ENCODE measurements at places on chromosomes 5 and 9.

- peak overlapping the region; percentile 91 for H3K27ac ChIP-seq
- H3K4me3 ChIP-seq = no peak overlapping the region
- no peaks in the 10 kb centered on the region for H3K27me3 ChIP-seq
- peaks cover 52% of the 10 kb centered on the region for H3K4me1 ChIP-seq
- DNase-seq = no peak
Observed at GRCh38 chr9:133873009-133873408, 119.1 kb downstream of the VAV2 start.

DNA sequence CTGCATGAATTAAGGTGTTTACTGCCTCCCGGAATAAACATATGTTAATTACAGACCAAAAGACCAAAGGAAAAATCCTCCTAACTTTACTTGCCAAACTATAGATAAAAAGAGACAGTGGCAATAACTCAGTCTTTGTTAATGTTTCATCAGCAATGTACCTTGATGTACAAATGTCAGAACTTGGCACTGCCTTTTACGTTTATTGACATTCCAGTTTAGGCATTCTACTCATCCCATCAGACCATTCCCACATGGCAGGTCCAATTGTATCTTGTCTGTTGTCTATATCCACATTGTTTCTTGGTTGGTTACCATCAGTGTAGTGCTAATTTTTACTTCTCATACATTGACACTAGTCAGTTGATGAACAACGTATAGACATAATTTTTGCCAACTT, 85.5 kb downstream of the TEX10 start:
- H3K27me3 ChIP-seq = no peaks in the 10 kb centered on the region
- no peaks in the 10 kb centered on the region for H3K4me1 ChIP-seq
- no peak overlapping the region for H3K27ac ChIP-seq
- no peak for DNase-seq
- H3K4me3 ChIP-seq = no peak overlapping the region

DNA sequence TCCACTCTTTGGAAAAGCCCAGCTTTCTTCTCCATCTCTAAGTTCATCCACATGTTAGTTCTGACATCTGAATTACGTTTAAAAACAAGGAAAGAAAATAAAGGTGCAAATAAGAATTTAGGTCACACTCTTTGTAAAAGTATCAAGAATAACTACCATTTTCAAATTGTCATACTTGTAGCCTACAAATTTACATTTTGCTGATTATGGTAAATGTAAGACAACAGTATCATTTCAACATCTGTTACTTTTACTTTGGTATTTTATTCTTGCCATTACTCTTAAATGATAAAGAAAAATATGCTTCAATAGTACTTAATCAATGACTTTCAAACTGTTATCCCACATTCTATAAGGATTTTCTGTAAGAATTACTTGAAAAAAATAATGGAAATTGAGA, 9.8 kb upstream of the PURA start:
- no peak overlapping the region for H3K4me3 ChIP-seq
- no peak for DNase-seq
- peaks cover 17% of the 10 kb centered on the region for H3K4me1 ChIP-seq
- no peaks in the 10 kb centered on the region for H3K36me3 ChIP-seq
- H3K27me3 ChIP-seq = peaks cover 27% of the 10 kb centered on the region

- peaks cover 18% of the 10 kb centered on the region for H3K4me1 ChIP-seq
- peak; percentile 66 for DNase-seq
- no peak overlapping the region for H3K27ac ChIP-seq
- H3K27me3 ChIP-seq = no peaks in the 10 kb centered on the region
- H3K36me3 ChIP-seq = peaks cover 58% of the 10 kb centered on the region
Observed at GRCh38 chr9:133351908-133352634, 4.1 kb downstream of the RPL7A start.

DNA sequence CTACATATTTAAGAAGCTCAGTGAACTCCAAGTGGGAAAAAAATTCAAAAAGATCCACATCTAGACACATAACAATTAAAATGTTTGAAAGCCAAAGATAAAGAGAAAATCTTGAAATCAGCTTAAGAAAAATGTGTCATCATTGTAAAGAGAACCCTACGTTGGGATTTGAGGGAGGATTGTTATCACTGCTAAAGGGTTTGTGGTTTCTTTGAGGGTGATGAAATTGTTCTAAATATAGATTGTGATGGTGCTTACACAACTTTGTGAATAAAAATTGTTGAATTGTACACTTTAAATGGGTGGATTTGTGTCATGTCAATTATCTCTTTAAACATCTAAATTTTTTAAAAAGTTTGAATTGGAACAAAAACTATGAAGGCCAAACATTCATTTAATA, 92.2 kb upstream of the ADAMTS19 start:
- H3K27ac ChIP-seq = no peak overlapping the region
- H3K4me1 ChIP-seq = no peaks in the 10 kb centered on the region
- no peak overlapping the region for H3K4me3 ChIP-seq

DNA sequence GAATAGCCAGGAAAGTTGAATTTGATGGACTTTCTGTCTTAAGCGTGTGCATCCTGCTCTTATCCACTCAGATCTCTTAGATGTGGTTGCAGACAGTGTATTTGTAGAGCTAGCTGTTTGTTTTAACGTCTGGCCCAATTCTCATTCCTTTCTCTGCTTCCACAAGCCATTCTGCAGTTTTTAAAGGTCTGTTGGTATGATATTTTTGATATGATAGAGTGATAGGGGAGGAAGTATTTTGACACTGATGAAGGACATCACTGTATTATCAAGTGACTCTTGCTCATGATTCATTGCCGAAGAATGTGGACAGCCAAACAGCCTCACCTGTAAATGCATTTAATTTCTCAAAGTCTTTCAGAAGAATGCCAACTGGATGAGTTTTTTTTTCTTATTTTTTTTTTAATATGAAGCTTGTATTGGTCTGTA, 4.5 kb downstream of the TJP2 start:
- H3K4me1 ChIP-seq = peaks cover 13% of the 10 kb centered on the region
- no peaks in the 10 kb centered on the region for H3K36me3 ChIP-seq
- peak overlapping the region; percentile 62 for H3K27ac ChIP-seq
- H3K4me3 ChIP-seq = no peak overlapping the region

- H3K27ac ChIP-seq = no peak overlapping the region
- DNase-seq = no peak
- H3K27me3 ChIP-seq = peaks cover 2% of the 10 kb centered on the region
- no peaks in the 10 kb centered on the region for H3K36me3 ChIP-seq
- no peak overlapping the region for H3K4me3 ChIP-seq
Observed at GRCh38 chr5:74222806-74223205, 417.7 kb downstream of the ENC1 start.

- no peak for DNase-seq
- H3K36me3 ChIP-seq = no peaks in the 10 kb centered on the region
- no peaks in the 10 kb centered on the region for H3K4me1 ChIP-seq
- H3K27ac ChIP-seq = no peak overlapping the region
Observed at GRCh38 chr5:119706049-119706448, 76.7 kb downstream of the FAM170A start.

DNA sequence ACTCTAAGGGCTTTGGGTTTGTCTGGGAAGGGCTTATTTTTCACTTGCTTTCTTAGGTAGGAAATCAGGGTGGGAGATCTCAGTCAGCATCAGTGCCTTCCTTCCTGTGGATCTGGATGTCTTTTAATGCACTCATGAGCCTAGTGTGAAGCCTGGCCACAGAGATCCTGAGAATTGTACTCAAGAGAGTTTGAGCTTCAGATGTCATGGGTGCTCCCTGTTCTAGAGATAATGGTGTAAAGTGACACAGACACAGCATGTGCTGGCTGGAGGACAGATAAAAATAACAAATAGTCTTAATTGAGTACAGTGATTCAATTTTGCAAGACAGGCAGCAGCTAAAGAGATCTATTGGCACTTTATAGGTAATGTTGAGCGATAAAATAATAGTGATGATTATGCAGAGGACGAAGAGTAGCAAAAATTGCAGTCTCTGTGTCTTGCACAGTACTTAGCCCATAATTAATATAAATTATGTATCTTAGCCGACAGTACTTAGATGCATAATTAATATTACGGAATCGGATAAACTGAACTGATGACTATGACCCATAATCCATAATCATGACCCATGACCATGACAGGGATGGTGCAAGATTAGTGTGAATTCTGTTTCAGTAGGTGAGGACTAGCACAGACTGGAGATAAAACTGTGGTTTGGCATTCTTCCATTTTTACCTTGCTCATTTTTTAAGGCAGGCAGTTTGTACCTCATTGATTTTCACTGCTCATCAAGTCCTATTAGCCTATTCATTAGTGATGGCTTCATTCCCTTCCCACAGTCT, 408.7 kb upstream of the PIK3R1 start:
- no peak overlapping the region for H3K4me3 ChIP-seq
- no peaks in the 10 kb centered on the region for H3K4me1 ChIP-seq
- no peaks in the 10 kb centered on the region for H3K36me3 ChIP-seq
- H3K27me3 ChIP-seq = no peaks in the 10 kb centered on the region
- no peak for DNase-seq
- no peak overlapping the region for H3K27ac ChIP-seq

GRCh38 chr5:56647099-56647850, 168.1 kb upstream of the MAP3K1 start:
- no peak overlapping the region for H3K27ac ChIP-seq
- peaks cover 4% of the 10 kb centered on the region for H3K4me1 ChIP-seq
- no peak for DNase-seq
- H3K36me3 ChIP-seq = no peaks in the 10 kb centered on the region
- H3K4me3 ChIP-seq = no peak overlapping the region

DNA sequence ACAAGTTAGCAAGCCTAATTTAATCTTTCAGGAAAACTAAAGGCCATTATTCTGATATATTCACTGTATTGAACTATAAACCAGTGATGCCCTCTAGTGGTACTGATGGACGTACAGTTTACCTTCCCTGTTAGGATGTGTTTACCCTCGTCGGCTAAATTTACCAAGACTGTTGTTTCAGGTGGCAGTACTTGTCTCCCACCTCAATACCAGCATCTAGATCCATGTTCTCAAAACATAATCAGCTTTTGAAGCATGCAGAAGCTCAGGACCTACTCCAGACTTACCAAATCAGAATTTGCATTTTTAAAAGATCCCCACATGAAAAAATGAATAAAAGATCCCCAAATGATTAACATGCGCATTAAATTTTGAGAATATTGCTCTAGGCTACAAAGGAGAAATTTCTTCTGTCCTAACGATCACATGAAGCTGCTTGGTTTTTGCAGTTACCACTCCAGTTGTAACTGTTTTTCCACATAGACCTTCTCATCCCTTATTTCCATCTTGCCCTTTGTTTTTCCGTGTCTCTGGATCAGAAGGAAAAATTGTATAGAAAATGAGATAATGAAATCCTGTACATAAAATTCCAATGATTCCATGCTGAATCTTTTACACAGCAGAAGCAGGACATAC, 3.2 kb upstream of the BAAT start:
- no peaks in the 10 kb centered on the region for H3K36me3 ChIP-seq
- DNase-seq = peak; percentile 55
- H3K27ac ChIP-seq = no peak overlapping the region
- H3K4me1 ChIP-seq = no peaks in the 10 kb centered on the region

GRCh38 chr9:109535365-109535764, 37.3 kb upstream of the PTPN3 start:
- H3K27ac ChIP-seq = no peak overlapping the region
- no peak overlapping the region for H3K4me3 ChIP-seq
- H3K36me3 ChIP-seq = no peaks in the 10 kb centered on the region
- H3K4me1 ChIP-seq = no peaks in the 10 kb centered on the region

- no peak overlapping the region for H3K4me3 ChIP-seq
- no peak for DNase-seq
- H3K4me1 ChIP-seq = no peaks in the 10 kb centered on the region
- no peaks in the 10 kb centered on the region for H3K36me3 ChIP-seq
Observed at GRCh38 chr5:155097995-155098394, 84.4 kb downstream of the KIF4B start.

DNA sequence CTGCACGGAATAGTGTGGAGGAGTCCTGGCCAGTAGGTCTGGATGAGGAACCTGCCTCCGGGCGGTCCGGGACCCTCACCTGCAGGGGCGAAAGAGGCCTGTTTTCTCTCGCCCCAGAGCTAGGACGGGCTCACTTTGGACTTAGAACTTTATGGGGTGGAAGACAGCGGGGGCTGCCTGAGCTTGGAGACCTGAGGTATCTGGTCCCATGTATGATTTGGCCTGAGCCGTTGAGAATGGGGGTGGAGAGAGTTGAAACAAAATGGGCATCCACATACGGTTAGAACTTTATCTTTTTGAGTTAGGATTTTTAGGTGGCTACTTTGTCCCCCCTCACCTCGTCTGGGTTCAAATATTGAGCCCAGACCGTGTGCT, 681 bp upstream of the ETF1 start:
- DNase-seq = no peak
- H3K27me3 ChIP-seq = no peaks in the 10 kb centered on the region
- H3K36me3 ChIP-seq = peaks cover 22% of the 10 kb centered on the region
- H3K4me3 ChIP-seq = peak overlapping the region; percentile 77
- peak overlapping the region; percentile 93 for H3K27ac ChIP-seq
- H3K4me1 ChIP-seq = peaks cover 9% of the 10 kb centered on the region

GRCh38 chr9:123196124-123196523, 72.3 kb downstream of the STRBP start:
- H3K4me1 ChIP-seq = no peaks in the 10 kb centered on the region
- no peaks in the 10 kb centered on the region for H3K27me3 ChIP-seq
- DNase-seq = no peak
- no peak overlapping the region for H3K4me3 ChIP-seq

GRCh38 chr9:13033959-13034693, 245.4 kb downstream of the MPDZ start:
- DNase-seq = peak; percentile 68
- H3K4me3 ChIP-seq = no peak overlapping the region

GRCh38 chr5:177438468-177438867, 8.1 kb upstream of the PRR7 start:
- H3K4me1 ChIP-seq = no peaks in the 10 kb centered on the region
- peaks cover 77% of the 10 kb centered on the region for H3K36me3 ChIP-seq
- H3K27ac ChIP-seq = no peak overlapping the region
- H3K27me3 ChIP-seq = no peaks in the 10 kb centered on the region
- no peak for DNase-seq

DNA sequence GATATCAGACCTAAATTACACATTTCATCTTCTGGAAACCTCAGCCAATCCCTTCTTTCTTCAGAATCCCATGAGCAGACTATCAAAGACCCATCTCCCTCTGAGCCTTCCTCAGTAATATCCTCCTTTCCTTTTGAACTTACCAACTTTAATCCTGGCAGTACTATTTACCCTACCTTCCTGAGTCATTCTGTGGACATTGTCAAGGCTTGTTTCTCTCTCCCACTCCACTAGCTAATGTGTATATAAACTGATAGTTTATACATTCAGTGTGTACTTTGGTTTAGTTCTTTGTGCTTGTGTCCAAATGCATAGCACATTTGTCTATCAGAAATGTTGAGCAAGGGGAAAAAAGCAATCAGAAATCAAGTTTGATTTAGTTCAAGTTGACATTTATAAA, 568.3 kb downstream of the CSNK1G3 start:
- no peak overlapping the region for H3K4me3 ChIP-seq
- DNase-seq = peak; percentile 50
- H3K27ac ChIP-seq = no peak overlapping the region
- H3K4me1 ChIP-seq = no peaks in the 10 kb centered on the region
- no peaks in the 10 kb centered on the region for H3K36me3 ChIP-seq

DNA sequence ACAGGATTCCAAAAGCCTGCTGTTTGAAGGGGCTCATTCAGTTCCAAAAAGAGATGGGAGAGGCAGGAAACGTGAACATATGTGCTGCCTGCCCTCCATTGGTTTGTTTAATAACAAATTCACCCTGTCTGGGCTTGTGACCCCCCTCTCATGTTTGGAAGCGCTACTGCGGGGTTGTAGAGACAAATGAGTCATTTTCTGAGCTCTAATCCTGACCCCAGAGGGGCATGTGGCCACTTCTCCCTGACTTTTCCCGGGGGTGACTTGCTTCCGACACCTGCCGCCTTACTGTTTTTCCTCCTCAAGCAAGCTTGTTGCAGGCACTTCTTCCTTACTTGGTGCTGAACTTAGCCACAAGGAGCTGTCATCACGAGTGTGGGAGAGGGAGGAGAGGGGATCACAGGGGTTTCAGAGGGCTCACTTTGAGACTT, 75.9 kb downstream of the LMNB1 start:
- H3K4me3 ChIP-seq = no peak overlapping the region
- H3K36me3 ChIP-seq = no peaks in the 10 kb centered on the region
- DNase-seq = no peak
